ENCODE measurements at places on chromosomes 2 and 18.

DNA sequence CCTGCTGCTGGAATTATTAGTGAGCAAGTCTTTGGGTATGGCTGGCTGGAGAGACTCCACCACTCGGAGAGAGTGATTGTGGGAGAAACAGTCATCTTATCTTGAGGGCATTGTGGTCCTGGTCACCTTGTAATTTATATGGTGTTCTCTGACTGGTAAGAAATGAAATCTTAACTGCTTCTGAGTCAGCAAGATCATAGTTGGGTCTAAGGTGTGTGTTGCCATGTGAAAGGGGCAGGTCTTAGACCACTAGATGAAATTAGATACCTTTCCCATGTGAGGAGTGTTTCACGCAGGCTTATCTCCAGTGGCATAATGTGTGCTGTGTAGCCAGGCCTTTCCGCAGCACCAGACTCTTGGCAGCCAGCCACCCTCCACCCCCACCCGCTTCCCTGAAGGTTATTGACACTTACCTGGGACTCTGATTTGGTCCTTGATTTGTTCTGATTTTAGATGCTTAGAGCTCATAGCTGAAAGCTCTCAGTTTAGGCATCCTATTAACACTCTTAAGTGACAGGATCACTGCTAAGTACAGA, 7.7 kb downstream of the MAPRE3 start:
- no peak for DNase-seq

DNA sequence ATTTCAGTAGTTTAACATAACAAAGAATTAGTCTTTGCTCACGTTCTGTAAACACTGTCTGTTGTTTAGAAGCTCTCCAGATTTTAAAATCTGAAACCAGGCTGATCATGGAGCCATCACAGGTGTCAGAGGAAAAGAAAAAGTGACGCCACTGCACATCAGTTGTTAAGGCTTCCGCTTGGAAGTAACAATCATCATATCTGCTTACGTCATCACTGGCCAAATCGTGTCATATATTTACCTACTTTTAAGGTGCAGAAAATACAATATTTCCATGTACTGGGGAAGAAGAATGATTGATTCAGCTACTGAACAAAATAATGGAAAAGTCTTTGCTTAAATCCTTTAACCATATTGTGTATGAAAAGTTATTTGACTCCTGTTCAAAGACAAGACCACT, 382.6 kb upstream of the MC4R start:
- no peak for DNase-seq

DNA sequence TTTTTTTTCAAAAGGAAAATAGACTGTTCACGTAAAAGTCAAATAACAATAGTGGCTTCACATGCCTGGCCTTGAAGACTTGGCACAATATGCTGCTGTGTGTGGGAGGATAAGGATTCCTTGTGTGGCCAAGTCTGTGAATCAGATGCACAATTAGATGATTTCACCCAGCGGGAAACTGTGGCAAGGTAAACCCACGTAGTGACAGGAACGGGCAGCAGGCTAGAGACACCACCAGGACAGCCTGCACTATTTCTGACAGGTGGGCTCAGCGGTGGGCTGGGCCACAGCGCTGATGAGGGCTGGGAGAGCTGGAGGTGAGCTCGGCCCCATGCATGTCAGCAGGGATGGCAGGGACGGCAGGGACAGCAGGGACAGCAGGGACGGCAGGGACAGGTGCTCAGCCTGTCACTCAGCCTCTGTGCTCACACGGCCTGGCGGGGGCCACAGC, 21.6 kb downstream of the SNORC start:
- no peak for DNase-seq

DNA sequence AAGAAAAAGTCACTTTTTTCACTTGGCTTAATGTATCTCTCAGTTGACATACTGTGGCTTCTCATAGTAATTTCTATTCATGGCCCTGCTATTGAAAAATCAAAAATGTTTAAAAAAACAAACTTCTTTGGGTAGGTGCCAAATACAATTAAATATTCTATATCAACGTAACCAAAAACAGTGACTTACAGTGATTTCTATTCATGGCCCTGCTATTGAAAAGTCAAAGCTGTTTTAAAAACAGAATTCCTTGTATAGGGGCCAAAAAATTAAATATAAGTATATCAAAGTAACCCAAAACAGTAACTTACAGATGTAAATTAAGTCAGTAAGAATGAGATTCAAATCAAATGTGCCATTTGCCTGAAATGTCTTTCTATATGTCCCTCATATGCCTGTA, 31.4 kb upstream of the CD302 start:
- no peak for DNase-seq

DNA sequence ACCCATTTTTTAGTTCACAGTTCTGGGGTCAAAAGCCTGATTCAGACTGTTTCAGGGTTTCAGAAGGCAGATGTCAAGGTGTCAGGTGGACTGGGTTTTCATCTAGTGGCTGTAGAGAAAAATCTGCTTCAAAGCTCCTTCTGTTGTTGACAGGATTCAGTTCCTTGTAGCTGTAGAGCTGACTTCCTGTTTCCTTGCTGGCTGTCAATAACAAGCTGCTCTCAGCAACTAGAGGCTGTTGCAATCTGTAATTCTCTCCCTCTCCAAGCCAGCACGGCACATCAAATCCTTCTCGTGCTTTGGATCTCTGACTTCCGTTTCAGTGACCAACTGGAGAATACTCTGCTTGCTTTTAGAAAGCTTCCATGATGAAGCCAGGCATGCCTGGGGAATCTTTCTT, 179.4 kb downstream of the DOK6 start:
- DNase-seq, result peak; percentile 6

- no peak for DNase-seq
These were observed 31.4 kb downstream of the LGALSL start for GRCh38 chr2:64485331-64485730.

- no peak for DNase-seq
These were observed 36.5 kb downstream of the GALNT14 start for GRCh38 chr2:31101701-31102100.

- DNase-seq, result no peak
These were observed 82.3 kb downstream of the PTH2R start for GRCh38 chr2:208488686-208489564.

DNA sequence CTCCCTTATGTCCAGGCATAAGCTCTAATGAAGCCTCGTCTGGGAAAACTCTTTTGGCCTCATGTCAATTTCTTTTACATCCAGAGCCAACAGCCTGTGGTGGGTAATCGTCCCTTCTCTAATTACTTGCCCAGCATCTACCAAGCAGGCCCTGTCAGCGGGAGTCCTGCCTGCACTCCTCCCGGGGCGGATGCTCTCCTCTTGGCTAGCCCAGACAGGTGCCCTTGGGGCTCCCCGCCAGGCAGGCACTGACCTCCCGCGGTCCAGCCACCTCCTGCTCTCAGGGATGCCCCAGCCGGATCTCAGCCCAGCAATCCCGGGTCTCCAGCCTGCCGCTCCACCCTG, 74.2 kb downstream of the NCAPH start:
- no peak for DNase-seq

- DNase-seq, result no peak
These were observed 818.1 kb downstream of the SLC4A3 start for GRCh38 chr2:220445429-220446105.

DNA sequence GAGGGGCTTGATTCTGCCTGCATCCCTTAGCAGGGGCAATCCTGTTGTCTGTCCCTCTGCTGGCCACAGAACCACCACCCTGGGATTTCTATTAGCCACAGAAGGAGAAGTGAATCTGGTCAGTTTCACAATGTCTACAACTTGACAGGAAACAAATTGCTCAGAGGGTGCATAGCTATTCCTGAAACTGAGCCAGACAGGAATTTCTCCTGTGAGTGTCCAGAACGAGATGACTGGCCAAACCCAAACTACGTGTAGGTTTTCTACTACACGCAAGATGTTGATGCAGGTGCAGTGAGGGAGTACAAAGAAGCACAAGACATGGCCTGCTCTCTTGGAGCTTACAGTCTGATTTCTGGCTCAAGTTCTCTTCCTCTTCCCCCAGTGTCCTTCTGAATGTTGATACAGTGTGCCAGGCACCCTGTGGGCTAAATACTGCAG, 201.9 kb downstream of the CLIP4 start:
- DNase-seq, result peak; percentile 50
